ENCODE measurements at places on chromosomes 13 and 19.

GRCh38 chr19:29324717-29325116 is 111.8 kb upstream of the UQCRFS1 start:
- no peak for DNase-seq

- DNase-seq, result no peak
Observed at GRCh38 chr19:44598880-44599279, 14.5 kb upstream of the IGSF23 start.

- no peak for DNase-seq
Observed at GRCh38 chr19:6034512-6034911, 56.6 kb upstream of the RANBP3 start.

- DNase-seq, result peak; percentile 79
Observed at GRCh38 chr19:13849991-13850909, 26.7 kb upstream of the NANOS3 start.

DNA sequence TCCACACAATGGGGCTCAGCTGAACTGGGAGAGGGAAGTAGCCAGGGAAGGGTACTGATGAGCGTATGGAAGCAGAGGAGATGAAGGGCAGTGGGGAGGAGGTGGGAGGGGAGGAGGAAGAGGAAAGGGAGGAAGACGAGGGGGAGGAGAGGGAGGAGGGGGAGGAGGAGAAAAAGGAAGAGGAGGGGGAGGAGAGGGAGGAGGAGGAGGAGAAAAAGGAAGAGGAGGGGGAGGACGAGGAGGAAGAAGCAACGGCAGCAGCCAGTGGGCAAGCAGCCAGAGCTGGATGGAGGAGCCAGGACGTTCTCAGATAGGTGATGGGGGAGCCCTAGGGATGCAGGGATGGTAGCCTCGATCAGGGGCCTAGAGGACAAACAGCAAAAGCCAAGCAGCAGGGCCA is 5.6 kb downstream of the CERS4 start:
- DNase-seq, result no peak

DNA sequence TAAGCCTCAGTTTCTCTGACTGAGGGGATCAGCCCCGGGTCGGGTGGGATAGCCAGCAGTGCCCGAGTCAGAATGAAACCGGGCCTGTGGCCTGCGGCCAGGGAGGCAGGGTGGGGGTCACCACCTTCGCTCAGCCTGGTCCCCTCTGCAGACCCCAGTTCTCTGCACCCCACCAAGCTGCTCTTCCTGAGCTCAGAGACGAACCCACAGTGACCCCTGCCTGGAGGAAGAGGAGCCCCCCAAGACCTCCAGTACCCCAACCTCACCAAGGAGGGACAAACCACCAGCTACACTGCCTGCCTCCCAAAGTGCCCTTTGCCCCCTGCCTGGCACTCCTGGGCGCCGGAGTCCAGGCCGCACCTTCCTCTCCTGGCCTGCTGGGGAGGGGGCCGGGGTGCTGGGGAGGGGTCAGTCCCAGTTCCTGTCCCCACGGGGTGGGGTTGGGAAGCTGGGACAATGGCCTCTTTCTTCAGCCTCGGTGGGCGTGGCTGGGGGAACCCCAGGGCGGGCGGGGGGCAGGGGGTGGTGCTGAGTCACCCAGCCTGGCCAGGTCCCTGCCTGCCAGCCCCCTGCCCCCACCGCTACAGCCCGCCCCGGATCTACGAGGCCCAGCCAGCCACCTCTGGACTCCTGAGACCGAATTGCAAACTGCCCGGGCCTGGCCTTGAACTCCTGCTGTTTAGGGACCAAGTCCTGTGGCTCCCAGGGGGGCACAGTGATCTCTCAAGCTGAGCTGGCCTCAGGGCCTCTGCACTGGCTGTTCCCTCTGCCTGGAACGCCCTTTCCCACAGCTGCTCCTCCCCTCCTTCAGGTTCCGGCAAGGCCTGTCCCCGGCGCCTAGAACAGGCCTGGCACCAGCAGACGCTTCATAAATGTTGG is 14.3 kb downstream of the ZBTB7A start:
- peak; percentile 68 for DNase-seq

- DNase-seq, result no peak
Observed at GRCh38 chr13:61927648-61928047, 512.0 kb upstream of the PCDH20 start.

DNA sequence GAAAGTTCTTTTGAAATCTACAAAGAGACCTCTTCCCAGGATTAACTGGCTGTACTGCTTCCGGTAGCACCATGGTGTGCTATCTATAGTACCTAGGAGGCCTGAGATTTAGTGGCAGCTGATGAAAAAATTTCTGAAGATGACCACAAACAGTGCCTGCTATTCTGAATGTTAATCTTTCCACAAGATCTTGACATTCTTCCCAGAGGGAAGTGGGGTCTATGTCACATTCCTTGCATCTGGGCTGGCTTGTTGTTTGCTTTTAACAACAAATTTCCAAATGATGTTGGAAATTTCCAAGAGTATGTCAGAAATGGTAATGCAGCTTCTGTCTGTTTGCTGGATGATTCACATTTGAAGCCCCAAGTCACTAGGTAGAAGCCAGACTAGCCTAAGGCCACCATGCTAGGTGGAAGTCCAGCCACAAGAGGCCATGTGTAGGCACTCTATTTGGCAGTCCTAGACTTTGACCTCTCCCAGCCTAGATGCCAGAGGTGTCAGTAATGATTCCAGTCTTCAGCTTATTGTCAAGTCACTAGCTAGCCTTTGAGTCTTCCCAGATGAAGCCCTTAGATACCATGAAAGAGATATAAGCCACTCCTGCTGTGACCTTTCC is 22.1 kb downstream of the SPART start:
- DNase-seq, result no peak

DNA sequence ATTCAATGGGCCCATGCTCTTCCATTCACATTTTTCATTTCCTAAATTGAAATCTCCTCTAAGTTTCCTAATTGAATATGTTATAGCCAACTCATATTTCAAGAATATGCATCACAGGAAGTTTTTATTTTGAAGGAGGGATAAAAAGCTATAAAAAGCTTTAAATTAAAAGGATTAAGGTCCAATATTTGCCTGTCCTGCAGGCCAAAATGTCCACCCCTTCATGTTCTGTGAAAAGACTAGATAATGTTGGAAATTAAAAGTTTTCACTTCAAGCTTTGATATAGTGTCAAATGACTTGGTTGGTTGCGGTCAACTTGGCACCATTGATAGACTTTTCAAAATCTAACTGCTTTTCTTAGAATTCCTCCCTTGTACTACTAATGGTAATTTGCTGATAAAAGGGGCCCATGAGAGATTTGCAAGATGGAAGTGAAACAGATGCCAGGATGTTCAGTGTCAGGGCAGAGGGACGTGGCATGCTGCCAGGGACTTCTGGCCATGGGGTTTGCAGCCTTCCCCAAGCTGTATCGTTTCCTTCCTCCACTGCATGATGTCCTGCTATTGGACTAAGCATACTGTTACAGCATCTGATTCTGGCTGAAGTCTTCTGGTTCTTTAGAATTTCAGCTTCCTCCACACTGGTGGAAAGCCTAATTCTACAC is 547.3 kb upstream of the MIR17HG start:
- DNase-seq, result peak; percentile 91

- no peak for DNase-seq
Observed at GRCh38 chr19:38941979-38942378, 11.2 kb downstream of the MRPS12 start.

- DNase-seq, result no peak
Observed at GRCh38 chr19:42282819-42283187, 13.8 kb downstream of the CIC start.

- no peak for DNase-seq
Observed at GRCh38 chr13:27177852-27178251, 6.2 kb upstream of the USP12 start.

GRCh38 chr13:38348861-38349389 is 726 bp upstream of the UFM1 start:
- peak; percentile 72 for DNase-seq

GRCh38 chr13:78881054-78881453 is 222.1 kb upstream of the OBI1 start:
- DNase-seq, result no peak

GRCh38 chr19:6718741-6719539 is 1.5 kb downstream of the C3 start:
- DNase-seq, result peak; percentile 66

DNA sequence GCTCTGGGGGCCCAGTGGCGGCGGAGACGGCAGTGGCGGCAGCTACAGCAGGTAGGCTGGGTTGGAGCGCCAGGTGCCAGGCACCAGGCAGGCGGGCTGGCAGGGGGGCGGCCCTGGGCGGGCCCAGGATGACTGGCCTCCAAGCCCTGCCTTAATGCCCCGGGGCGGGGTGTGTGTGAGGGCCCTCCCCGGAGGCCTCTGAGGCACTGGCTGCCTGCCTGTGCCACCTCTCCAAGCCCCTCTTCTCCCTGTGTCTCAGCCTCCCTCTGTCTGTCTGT is at the start of gene KLK11:
Gene KLK11, minus strand, starts transcription at position 63 of the 278 bp plus-strand sequence. CDS start 985 bp downstream, outside the sequence.
- no peak for DNase-seq

- peak; percentile 85 for DNase-seq
Observed at GRCh38 chr19:17511724-17512573, 500 bp downstream of the PGLS start.

DNA sequence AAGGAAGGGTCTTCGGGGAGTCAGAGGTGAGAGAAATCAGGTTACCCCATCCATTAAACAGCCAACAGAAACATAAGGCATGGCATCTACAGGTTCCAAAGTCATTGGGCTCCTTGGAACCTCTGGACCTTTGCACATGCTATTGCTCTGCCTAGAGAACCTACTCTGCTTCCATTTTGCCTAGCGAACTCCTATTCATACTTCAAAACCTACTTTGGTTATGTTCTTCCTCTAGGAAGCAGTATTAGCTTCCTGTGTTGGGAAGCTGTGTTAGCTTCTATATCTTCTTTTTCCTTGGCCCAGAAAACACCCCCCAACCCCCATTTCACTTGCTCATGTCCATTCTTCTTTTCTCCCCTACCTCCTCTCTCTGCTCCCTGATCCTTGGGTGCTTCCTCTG is 39.6 kb downstream of the F2RL3 start:
- no peak for DNase-seq

DNA sequence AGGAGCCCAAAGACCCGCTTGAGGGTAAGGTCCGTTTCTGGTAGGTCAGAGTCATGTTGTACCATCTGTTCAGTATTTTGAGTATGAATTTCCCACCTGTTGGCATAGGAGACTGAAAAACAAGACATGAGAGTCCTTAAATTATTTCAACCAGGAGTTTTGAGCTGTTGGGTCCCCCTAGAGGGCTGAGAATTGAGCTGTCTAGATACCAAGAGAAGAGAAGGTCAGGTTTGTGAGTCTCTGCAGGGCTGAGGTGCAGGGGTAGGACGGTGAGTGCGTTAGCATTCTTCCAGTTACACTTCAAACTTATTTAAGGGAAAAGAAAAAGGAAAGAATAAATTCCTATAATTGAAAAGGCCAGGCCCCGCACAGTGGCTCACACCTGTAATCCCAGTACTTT is 5.0 kb downstream of the CBLC start:
- DNase-seq, result no peak

DNA sequence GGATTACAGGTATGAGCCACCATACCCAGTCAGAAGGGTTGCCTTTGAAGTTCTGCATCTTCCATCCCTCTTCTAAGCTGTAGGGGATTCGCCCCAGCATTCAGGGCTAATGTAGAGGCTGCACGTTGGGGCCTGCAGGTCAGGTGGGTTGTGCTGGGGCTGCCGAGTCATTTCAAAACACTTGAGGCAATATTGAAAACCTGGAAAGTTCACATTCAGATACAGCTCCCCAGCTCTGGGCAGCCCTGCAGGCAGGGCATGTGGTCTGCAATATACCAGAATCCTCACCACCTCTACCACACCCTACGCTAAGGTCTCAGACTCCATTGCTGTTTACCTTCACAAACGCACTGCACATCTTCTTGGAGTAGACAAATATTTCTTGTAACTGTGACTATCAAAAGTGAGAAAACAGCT is 24.6 kb downstream of the CCNE1 start:
- no peak for DNase-seq

- DNase-seq, result no peak
Observed at GRCh38 chr19:31597616-31598015, 248.4 kb upstream of the TSHZ3 start.

GRCh38 chr19:45630463-45630862 is 8.7 kb downstream of the EML2 start:
- DNase-seq, result peak; percentile 86

DNA sequence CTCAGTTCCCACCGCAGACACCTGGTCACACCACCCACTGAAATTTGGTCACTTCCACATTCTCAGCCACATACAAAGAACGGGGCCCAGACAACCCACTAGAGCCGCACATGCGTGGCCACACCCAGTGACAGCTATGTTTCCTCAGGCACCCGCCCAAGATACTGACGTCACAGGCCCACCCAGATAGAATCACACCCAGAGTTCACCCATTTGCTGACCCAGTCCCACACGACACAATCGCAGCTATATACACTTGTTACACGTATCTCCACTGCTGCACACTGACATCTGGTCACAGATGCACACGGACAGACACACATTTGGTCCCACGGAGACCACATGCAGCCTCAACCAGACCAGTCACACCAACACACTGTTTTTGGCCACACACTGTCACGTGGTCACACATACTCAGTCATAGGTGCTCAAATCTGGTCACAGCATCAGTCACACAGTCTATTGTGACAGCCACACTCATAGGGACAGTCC is 2.9 kb downstream of the NUMBL start:
- DNase-seq, result peak; percentile 83

GRCh38 chr19:35718345-35719041 is 690 bp downstream of the KMT2B start:
- DNase-seq, result peak; percentile 29
